ENCODE measurements at places on chromosomes 4 and X.

- DNase-seq = no peak
Observed at GRCh38 chr4:124691801-124692200, 20.7 kb downstream of the ANKRD50 start.

GRCh38 chrX:153455571-153455970, 9.7 kb upstream of the TREX2 start:
- no peak for DNase-seq

GRCh38 chr4:29304595-29304994, 1415.6 kb upstream of the PCDH7 start:
- no peak for DNase-seq

DNA sequence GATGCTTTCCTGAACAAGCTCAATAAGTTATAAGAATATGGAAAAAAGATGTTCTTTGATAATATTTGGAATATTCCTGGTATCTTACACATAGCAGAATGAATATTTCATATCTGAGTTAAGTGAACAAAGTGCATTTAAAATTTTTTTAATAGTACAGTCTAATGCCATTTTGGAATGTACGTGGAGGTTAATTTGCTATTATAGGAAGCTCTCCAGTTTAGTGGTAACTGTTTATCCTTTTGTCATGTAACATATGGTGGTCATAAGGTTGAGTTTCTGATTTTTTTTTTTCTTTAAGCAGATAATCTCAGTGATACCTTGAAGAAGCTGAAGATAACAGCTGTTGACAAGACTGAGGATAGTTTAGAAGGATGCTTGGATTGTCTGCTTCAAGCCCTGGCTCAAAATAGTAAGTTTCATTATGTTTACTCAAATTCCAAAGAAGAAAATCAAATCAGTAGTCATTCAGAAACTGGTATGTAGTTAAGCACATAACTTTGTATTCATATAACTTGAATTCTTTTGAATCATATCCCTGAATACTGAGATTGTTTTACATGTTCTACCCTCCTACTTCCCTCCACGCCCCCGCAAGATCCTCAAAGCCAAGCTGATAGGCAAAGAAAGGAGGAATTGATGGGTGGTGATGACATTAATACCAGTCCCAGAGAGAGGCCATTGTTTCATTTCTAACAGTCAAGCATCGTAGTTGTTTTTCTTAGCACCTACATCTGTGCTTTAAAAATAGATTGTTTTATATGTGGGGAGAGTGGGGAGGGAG, 32.1 kb downstream of the RAP1GDS1 start:
- no peak for DNase-seq

DNA sequence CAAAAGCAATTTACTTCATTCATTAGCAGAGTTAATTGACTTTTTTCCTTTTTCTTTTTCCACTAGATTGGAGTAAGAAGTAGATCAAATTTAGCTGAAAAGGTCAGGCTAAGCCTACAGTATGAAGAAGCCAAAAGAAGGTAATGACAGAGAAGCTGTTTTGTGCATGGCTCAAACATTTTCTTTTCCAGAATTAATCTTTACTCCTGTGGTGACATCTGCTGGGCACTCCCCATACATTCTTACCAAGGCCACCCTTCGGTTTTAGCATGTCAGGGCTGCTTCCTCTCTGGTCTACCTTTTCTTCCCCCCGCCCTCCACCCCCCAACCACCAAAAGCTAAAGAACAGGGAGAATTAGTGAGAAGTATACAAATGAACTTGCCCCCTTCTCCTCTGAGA, 70.2 kb downstream of the CLDN22 start:
- no peak for DNase-seq

GRCh38 chrX:38452603-38453002, 100.2 kb downstream of the OTC start:
- no peak for DNase-seq

DNA sequence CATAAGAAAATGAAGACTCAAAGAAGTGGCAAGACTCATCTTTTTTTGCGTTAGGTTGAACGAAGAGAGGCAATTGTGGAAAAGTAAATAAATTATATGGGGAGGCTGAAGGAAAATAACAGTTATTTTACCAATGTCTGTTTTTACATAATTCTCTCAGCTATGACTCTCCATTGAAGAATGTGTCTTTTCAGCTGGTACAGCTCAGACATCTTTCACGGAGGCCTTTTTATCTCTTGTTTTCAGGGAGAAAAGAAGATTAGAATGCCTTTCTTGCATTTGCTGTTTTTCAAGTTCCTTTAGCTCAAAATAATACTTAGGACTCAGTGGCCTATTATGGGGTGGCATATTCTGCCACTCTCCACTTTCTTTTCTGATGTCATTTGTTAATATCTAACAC, 153.0 kb downstream of the ADAM29 start:
- DNase-seq = no peak

DNA sequence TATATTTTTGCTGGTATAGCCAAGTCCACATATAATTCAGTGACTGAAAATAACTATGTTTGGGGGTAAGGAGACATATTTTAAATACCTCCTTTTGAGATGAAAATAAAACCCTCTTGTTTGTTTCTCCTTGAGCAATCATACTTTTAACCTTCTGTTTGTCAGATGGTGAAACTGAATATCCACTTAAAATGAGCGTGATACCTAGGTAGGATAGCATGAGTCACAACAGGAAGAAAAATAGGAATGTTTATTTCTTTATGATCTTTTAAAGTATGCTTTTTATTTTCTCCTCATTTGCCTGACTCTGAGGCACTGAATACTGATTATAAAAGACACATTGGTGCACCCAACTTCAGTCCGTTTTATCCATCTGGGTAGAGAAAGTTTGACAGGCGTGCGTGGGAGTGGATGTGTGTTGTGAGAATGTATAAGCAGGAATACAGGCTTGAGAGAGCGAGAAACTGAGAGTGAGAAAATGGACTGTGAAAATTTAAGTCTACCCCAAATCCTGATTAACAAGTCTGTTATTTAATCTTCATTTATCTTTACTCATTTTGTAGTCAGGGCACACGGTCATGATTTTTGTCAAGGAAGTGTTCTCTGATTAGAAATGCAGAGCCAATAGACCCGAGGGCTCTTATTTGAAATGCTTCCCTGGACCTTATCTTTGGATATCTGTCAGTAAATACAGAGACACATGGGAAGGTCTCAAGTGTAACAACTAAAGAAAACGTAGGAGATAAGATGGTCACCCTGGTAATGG, 62.1 kb upstream of the ANTXR2 start:
- no peak for DNase-seq

GRCh38 chrX:54479136-54480111, 16.6 kb downstream of the FGD1 start:
- no peak for DNase-seq

- no peak for DNase-seq
Observed at GRCh38 chr4:10762561-10762960, 78.0 kb upstream of the CLNK start.

- DNase-seq = no peak
Observed at GRCh38 chr4:171342646-171343045, 470.6 kb upstream of the GALNTL6 start.

DNA sequence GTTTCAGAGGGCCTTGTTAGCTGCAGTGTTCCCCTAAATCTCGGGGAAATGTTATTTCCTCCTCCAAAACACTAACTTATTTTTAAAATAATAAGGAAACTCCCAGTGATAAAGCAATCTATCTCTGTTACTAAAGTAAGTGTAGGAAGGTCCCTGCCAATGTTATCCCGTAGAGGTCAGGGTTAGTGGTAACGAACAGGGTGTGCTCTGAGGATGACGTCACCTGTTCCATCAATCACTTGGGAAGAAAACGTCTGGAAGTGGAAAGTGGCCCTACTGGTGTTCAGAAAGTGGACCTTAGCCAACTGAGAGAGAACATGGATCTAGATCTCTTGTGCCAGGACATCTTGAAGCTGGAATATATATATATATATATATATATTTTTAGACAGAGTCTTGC, 249.5 kb downstream of the BCOR start:
- no peak for DNase-seq

DNA sequence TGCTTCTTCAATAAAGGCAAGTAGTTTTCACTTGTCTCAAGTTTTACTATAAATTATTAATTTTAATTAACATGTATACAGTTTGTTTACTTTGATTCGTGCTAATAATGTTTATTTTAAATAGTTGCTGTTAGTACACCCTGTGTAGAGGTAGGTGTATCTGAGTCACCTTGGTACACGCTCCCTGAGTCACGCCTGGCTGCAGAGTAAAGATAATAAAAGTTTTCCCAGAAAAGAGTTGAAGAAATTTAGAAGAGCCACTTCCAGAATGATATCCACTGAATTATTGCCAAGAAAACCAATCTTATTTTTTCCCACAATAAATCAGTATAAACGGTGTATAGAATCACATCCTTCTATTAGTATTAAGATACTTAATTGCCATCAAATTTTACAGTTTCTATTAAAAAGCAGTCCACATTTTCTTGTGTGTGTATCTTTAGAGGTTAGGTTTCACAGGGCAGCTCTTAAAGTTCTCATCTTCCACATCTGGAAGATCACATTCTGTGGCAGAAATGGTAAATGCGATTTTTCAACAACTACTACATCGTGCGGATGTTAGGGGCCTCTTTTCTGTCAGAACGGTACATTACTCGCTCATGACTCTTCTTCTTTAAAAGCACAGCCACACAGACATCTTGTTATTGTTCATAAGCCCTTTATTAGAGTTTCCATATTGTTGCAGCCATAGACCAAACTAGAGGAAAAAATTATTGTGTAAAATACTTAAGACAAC, 55.4 kb downstream of the HADH start:
- no peak for DNase-seq

DNA sequence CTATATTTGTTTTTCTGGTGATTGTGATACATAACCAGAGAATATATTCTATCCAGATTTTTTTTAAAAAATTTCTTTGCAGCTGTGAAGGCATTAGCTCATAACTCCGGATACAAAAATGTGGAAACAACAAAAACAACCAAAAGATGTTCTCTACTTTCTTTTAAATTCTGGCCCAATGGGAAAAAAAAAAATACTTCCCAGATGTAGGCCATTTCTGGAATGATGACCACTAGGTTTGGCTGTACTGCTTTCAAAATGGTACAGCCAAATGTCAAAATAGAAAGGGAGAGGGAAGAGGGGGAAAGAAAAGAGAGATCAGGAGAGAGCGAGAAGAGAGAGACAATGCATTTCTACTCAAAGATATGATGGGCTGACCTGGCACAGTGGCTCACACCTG, 14.6 kb downstream of the ANOS1 start:
- no peak for DNase-seq

DNA sequence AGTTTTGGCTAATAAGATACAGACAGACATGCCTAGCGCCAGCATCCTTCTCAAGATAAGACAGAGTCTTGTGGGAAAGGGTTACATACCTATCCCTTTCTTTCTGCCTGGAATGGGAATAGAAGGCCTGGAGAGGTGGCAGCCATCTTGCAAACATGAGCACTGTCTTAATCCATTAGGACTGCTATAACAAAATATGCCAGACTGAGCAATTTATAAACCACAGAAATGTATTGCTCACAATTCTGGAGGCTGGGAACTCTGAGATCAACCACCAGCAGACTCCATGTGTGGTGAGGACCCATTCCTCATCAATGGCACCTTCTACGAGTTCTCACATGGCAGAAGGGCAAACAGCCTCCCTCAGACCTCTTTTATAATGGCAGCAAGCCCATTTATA, 26.5 kb upstream of the NEIL3 start:
- DNase-seq = no peak

- peak; percentile 48 for DNase-seq
Observed at GRCh38 chrX:119605464-119606279, 552 bp downstream of the NKRF start.

- DNase-seq = no peak
Observed at GRCh38 chr4:159455675-159456237, 352.9 kb downstream of the RAPGEF2 start.

DNA sequence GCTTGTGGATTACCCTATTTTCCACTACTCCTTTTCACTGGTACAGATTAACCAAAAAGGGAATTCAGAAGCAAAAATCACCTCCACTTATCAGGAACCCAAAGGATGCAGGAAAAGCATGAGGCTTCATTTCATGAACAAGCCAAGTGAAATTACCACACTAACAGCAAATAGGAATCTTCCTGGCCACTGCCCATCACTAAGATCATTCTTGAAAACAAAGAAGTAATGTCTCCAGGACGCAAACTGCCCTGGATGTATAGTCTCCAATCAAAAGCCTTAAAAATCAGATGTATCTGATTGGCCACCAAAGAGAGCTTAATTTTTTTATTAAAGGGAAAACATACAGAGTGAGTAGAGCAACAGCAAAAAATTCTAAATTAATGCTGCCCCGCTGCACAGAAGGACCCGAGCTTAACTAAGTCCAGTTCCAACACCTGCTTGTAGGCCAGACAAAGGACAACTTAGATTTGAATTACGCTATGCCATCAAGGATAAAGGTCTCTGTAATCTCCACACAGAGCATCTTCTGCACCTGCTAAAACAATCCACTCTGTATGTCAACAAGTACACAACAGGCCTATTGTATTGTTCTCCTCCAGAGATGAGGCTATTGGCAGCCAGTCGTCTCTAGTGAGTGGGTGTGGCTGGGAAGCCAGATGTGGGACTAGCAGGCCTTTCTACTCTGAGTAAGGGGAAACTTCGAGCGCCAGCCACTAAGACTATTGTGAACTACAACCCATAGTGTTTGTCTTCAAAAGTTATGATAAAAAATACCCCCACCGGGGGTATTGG, 12.4 kb downstream of the ZDHHC9 start:
- no peak for DNase-seq

DNA sequence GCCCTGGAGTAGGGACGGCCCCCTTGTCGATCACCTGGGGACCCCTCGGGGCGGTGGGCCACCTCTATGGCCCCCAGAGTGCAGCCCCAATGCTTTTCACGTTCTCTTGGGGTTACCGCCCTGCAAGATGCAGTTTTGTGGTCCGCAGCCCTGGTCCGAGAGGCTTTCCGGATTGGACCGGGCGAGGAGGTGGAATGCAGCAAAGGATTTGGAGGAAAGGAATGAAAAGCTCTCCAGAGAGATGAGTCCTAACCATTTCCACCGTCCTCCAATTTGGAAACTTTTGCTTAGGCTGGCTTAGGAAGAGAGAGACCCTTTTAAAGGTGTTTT, 601 bp downstream of the SLC25A43 start:
- DNase-seq = no peak

DNA sequence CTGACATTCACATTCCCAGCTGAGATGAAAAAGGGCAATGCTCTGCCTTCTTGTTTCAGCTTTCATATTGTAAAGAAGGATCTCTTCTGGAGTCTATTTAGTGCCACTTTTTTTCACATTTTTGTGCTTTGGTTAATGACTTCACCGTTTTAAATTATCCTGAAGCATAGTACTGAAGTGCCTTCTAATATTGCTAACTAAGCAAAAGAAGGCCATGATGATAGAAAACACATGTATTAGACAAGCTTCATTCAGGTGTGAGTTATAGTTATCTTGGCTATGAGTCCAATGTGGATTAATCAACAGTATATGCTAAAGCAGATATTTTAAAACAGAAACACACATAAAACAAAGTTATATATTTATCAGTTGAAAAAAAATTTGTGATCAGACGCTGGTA, 40.4 kb downstream of the NXT2 start:
- no peak for DNase-seq

DNA sequence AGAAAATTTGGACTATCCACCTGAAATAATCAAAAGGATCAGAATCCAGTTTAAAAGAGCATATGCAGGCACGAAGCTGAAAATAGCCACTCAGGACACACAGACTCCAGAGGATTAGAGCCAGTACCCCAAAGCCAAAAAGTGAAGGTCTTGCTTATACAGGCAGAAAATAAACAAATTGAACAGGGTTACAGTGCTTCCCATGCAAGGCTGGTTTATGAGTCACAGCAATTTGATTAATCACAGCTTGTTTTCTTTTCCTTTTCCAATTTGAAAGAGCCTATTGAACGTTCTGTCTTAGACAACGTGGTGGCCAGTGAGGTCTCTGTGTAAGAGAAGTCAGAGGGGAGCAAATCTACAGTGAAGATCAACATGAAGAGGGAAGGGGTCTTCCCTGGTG, 10.2 kb downstream of the HGFAC start:
- no peak for DNase-seq

GRCh38 chrX:151753313-151754046, 18.9 kb downstream of the CNGA2 start:
- no peak for DNase-seq
